ENCODE measurements at places on chromosomes 5 and 9.

GRCh38 chr5:133943475-133943817 lies 25.0 kb downstream of the C5orf15 start:
- DNase-seq: no peak

DNA sequence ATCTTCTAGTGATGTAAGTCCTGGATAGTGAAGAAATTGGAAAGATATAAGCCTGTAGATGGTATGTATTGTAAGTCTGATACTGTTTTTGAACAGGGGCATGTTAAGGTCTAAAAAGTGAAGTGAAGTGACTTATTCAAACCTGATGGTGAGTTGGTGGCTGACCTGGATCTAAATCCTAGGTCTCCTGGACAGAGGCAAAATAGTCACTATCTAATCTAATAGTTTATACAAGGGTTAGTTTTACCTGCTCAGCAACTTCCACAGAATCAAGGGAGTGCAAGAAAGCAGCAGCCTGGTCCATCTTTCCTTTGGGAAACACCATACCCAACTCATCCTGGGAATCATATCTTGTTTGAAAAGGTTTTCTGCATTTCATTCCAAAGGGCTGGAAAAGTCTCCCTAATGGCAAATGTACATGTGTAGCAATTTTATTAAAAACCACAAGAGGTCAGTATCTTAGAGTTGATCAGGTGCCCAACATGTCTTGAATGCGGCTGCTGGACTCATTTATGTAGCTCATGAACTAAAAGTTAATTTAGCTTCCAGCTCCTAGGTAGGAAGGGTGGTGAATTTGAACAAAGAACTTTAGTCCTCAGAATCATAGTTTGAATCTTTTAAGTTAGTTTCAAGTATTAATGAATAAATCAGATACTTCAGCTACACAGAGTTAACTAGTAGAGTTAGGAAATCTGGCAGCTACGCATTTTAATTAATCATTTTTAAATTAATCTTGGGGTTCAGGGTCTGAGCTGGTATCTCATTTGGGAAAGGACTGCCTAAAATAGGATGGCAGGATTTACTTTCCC lies 26.0 kb downstream of the SKP2 start:
- DNase-seq: peak; percentile 55

GRCh38 chr9:69380301-69380700 lies 55.3 kb downstream of the ENTREP1 start:
- peak; percentile 7 for DNase-seq

DNA sequence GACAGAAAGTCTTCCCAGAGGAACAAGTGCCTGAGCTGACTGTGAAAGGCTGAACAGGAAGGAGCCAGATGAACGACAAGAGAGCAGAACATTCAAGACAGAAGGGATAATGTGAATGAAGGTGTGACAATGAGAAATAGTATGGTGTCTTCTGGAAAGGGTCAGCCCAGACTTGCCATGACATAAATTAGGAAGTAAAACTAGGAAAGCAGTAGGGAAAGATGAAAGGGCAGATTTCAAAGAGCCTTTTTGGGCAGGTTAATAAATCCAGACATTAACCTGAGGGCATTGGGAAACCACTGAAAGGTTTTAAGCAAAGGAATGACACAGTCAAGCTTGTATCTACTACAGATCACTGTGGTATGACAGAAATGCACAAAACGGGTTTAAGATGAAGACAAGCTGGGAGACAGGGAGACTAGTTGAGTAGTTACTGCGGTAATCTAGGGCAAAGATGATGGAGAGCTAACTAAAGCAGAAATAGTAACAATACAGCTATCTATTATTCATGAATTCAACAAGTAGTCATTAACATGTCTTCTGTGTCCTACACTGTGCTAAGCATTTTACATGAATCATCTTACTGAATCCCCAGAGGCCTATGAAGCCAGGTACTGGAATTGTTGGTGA lies 580.9 kb upstream of the WWC1 start:
- peak; percentile 37 for DNase-seq

GRCh38 chr5:144267961-144268513 lies 97.4 kb downstream of the KCTD16 start:
- DNase-seq: no peak

GRCh38 chr9:130243015-130243881 lies 22.3 kb upstream of the HMCN2 start:
- no peak for DNase-seq

- DNase-seq: no peak
These were observed 54.2 kb upstream of the IRX4 start for GRCh38 chr5:1936901-1937300.

DNA sequence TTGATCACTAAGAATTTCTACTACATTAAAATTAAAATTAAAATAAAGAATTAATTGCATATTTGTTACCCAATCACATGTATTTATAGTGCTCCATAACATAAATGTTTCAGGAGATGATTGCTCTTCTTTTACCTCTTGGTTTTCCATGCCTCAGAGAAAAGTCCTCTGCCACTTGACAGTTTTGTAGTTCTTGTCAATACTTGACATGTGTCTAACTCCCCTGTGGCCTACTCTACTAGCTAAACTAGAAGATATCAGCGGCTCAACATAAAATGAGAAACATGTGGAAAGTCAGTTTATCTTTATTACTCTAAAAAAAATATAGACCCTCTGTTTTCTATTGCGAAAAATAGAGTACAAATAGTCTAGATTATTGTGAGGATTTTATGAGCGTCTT lies 650.6 kb upstream of the NUDT12 start:
- no peak for DNase-seq

DNA sequence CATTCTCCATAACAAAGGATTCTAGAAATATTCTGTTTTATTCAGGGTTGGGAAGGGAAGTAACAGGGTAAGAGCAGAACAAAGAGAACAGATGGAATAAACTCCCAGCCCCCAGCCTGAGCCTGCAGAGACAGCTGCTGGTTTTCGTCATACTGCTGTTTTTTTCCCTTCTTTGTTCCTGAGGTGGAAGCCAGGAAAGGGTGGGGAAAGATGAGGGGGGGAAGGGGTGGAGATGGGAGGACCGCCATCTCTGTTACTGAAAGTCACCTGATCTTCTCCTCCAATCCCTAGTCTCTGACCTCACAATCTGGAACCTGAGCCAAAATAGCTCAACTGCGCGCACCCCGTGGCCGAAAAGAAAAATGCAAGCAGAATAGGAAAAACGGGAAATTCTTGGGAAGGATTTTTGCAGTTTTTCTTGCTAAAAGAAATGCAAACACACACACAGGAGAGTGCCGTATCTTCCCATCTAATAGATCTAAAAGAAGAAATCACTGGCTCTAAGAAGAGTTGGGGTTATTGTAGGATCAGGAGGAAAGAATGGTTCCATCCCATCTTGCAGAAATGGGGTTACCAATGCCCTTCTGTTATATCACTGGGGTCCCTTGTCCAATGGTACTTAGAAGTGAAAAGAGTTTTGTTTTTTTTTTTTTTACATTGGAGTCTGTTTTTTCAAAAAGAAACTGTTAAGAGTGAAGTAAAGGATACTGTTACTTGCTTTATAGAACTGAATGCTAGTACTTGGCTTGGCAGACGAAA lies 57.9 kb downstream of the DIAPH1 start:
- peak; percentile 98 for DNase-seq

- DNase-seq: peak; percentile 68
These were observed 147.1 kb downstream of the ZNF608 start for GRCh38 chr5:124599028-124599973.

- DNase-seq: no peak
These were observed 226.0 kb upstream of the PTGER4 start for GRCh38 chr5:40453689-40454088.

DNA sequence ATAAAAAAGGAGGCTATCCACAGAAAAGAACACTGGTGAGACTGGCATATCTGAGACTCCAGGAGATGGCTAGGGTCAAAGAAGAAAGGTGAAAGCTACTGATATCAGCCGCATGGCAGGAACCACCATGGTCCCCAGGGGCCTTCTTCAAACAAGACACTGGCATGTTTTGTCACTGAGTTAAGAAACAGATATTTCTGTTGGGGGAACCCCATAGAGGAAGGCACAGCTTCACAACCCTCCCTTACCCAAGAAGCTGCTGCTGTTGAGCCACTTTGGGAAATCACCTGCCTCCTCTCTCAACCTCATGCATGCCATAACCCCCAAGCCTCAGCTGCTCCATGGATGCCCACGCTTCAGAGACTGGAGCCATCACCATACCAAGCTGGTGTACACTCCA lies 13.3 kb upstream of the BTNL3 start:
- DNase-seq: no peak

GRCh38 chr9:101579711-101580545 lies 14.8 kb downstream of the PPP3R2 start:
- DNase-seq: no peak

- DNase-seq: no peak
These were observed 2.0 kb downstream of the GALNT12 start for GRCh38 chr9:98809311-98810101.

DNA sequence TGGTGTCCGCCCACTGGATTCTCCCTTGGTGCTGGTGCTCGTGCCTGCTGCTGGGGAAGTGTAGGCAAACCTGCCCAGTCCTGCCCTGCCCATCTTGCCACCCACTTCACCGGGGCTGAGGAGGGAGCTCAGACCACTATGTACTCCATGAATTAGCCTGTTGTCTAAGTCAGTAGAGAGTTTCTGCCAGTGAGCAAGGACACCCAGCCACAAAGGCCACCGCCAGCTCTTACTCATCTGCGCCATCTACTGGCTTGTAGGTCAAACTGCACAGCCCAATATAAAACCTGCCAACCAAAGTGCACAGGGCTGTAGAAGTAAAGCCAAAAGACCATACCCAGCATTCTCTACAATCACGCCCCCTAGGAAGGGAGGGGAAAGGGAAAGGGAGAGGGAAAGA lies 102.3 kb downstream of the GLIS3 start:
- no peak for DNase-seq

- DNase-seq: peak; percentile 58
These were observed 141.2 kb upstream of the ASTN2 start for GRCh38 chr9:117555964-117556629.

GRCh38 chr5:90365328-90365727 lies 44.2 kb downstream of the CETN3 start:
- DNase-seq: no peak

GRCh38 chr5:161471211-161471950 lies 75.1 kb downstream of the GABRB2 start:
- DNase-seq: no peak

DNA sequence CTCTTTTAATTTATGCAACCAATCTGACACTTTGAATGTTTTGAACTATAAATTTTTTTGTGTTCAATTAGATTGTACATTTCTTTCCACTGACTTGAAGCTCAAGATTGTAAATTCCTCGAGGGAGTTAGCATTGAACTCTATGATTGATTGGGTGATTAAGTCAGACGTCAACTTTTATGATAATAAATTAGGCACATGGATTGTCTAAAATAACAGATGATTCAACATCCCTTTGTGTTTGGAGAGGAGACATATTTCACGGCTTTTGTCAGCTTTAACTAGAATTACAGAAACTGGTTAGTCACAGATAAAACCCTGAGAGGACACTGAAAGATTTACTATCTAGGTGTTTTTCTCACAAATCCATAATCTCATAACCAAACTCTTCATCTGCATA lies 32.7 kb upstream of the TXNDC8 start:
- peak; percentile 31 for DNase-seq

DNA sequence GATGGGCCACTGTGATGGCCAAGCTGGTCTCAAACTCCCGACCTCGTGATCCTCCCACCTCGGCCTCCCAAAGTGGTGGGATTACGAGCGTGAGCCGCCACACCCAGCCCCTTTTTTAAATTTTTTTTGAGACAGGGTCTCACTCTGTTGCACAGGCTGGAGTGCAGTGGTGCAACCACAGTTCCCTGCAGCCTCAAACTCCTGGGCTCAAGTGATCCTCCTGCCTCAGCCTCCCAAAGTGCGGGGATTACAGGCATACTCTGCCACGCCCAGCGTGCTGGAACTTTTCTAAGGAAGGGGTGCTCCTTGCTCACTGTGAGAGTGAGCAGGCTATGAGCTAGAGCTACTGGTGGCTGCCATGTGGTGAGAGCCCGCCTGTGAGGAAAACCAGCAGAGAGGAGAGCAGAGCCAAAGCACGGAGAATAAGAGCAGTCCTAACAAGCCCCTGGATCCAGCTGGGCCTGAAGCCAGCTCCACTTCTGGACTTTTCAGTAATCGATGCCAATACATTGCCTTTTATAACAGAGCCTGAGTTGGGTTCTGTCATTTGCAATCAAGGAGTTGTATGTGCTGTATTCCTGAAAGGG lies 75.5 kb upstream of the UNC5A start:
- no peak for DNase-seq

- DNase-seq: no peak
These were observed 261.0 kb upstream of the CDH6 start for GRCh38 chr5:30932273-30933017.

DNA sequence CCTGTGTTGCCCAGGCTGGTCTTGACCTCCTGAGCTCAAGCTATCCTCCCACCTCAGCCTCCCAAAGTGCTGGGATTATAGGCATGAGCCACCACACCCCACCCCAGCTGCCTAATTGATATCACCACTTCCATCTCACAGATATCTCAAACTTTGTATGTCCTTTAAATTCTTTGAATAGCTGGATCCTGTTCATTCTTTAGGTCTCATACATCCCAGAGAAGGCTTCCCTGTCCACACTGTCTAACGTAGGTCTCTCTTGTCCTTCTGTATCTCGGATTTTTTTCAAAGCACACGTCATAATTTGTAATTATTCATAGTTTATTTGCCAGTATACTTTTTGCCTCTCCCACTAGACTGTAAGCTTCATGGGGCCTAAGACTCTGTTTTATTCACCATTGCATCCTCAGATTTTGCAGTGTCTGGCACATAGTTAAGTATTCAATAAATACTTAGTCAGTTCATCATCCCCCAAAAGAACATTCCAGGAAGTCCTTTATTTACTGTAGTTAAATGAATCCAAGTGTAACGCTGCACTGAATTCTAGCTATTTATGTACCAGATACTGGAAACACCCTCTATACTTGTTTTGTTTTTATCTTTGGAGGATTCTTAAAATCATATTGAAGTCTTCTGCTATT lies 10.5 kb downstream of the ARSK start:
- peak; percentile 81 for DNase-seq

GRCh38 chr5:902129-902916 lies 9.6 kb downstream of the TRIP13 start:
- no peak for DNase-seq

DNA sequence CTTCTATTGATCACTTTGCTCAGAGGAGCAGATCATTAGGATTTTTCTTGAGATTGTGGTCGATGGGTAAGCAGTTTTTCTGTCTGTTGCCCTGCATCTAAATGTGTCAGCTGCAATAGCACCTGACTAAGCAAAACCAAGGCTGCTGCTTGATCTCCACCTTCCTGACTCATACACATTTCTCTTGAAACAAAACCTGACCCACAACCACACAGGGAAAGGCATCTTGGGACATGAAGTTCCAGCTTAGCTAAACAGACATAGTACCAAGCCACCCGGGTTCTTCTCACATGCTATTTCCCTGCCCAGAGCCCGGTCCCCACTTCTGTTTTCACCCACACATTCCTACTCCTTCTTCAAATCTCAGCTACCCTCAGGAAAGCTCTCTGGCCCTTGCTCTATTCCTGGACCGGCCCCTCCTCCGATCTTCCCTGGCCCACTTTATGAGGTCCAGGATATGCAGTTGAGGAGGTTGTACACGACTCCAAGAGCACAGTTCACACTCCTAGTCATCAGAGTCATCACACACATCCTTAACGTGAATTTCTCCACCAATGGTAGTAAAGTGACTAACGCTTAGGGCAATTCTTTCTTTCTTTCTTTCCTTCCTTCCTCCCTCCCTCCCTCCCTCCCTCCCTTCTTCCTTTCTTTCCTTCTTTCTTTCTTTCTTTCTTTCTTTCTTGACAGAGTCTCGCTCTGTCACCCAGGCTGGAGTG lies 16.0 kb upstream of the ZBTB43 start:
- peak; percentile 92 for DNase-seq

All from iris pigment epithelial cell (primary cell).